Mesenteric fat pad (tissue), 1 donor: ENCODE measurements at places on chromosomes 6 and 20. TPM values are rescaled to one million over a fixed set of nuclear protein-coding genes. Genes with fewer than 3 reads are reported as not detected.

Gene BCKDHB
- total RNA-seq: 18.2 TPM

Gene PRDM13
- not detected for total RNA-seq

Gene SSR1
- total RNA-seq: 150 TPM

Gene ERGIC3
- 138 TPM for total RNA-seq

Gene C6orf163
- 3.1 TPM for total RNA-seq

Gene ZSCAN23
- total RNA-seq: 1.5 TPM

Gene AIF1
- 60.1 TPM for total RNA-seq

Gene SSTR4
- total RNA-seq: not detected

Gene LAMA4
- 418 TPM for total RNA-seq

Gene PTGIS
- 124 TPM for total RNA-seq

Gene CCN5
- 51.5 TPM for total RNA-seq

Gene PROKR2
- not detected for total RNA-seq

Gene ZNF391
- total RNA-seq: 3.5 TPM

Gene DAAM2
- 83.8 TPM for total RNA-seq

Gene CTAGE9
- total RNA-seq: not detected

Gene HNF4A
- total RNA-seq: 0.51 TPM

Gene ZC3H12D
- 3.0 TPM for total RNA-seq

Gene ENPP3
- 0.48 TPM for total RNA-seq

Gene RNF39
- total RNA-seq: not detected

Gene RAB32
- total RNA-seq: 33.2 TPM

Gene AGER
- total RNA-seq: 5.7 TPM

Gene TPX2
- total RNA-seq: 1.1 TPM

Gene PDYN
- total RNA-seq: not detected

Gene RAET1E
- 0.29 TPM for total RNA-seq

Gene BEND3
- 3.4 TPM for total RNA-seq

Gene DEF6
- 7.8 TPM for total RNA-seq
